ENCODE measurements at places on chromosomes 1 and 21.

DNA sequence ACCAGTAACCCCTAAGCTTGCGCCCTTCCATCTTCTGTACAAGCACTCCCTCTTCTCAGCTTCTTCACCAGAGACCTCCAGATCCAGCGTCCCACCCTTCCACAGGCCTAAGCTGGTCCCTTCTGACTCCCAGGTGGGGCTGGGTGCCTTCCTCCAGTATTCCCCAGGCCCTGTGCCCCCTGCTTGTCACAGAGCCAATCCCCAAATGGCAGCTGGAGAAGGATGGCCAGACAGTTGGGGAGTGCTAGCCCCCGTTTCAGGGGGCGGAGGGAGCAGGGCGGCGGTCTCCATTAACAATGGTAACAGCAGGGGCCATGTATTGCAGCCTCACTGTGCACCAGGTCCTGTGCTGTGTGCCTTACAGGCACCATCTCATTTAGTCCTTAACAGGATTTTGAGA is 85.7 kb downstream of the KCNN3 start:
- DNase-seq = no peak

DNA sequence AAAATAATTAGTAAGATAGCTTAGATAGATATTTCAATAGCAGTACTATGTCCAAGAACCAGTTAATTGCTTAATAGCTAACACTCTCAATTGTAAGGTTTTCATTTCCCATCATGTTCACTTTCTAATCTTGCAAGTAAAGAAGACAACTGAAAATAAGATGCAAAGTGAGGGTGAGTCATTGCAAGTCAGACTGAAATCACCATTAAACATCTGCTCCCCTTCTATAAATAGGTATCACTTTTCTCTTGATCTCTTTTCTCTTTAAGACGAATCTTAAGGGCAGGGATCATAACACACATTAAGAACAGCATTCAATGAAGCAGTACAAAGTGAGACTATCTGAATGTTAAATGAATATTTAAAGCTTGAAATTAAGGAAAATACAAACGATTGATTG is 40.4 kb downstream of the UBR4 start:
- DNase-seq = peak; percentile 24

GRCh38 chr21:33127868-33128242 is 57.9 kb downstream of the OLIG1 start:
- DNase-seq = no peak

GRCh38 chr1:172845865-172846264 is 187.0 kb downstream of the FASLG start:
- DNase-seq = no peak

GRCh38 chr1:26315874-26316850 is 1.6 kb upstream of the CD52 start:
- no peak for DNase-seq

GRCh38 chr1:109768335-109768650 is 4.6 kb upstream of the EPS8L3 start:
- no peak for DNase-seq

DNA sequence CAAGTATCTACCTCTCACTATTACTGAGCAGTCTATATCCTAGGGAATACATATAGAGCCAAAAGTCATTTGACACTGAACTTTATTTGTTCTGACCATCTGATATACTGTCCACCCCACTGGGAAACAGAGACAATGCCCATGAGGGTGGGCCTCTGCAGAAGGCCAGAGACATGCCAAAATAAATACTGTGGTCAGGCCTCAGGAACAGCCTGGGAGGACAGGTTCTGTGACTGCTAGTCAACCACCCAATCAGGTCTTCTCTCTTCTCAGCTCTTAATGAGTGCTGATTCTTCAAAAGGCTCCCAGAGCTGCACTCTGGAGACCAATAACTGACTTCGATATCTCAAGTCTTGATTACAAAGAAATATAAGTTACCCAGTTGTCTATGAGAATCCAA is 5.5 kb upstream of the ANKRD35 start:
- no peak for DNase-seq

DNA sequence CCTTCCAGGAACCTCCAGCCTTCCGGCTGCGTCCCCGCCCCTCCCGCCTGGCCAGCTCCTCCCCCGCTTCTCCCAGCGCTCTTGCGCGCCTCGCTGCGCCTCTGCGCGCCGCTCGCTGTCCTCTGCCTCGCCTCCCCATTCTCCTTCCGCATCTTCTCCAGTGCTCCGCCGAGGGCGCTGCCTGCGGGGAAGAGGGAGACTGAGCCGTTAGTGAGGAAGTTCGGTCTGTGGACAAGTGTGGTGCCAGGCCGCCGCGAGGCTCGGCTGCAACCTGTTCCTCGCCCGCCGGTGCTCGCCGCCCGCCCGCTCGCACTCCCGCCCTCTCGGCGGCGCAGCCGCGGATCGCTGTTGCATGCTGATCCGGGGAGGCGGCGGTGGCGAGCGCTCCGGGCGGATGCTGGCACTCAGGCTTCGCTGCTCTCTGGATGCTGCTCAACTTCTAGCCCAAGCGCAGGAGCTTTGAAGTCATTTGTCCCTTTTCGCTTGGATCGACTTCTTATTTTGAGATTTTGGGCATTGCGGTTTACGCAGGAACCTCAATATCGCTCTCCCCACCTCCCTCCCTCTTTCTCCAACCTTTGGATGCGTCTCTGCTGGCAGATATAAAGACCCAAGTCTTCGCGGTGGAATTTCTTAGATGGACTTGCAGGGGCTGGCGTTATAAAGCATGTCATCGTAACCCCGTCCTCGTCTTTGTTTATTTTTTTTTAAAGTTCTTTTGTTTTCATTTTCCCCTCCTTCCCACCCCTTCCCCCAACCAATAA is 614 bp upstream of the CACNA1E start:
- no peak for DNase-seq

GRCh38 chr1:41377397-41377796 is 16.2 kb downstream of the FOXO6 start:
- no peak for DNase-seq

DNA sequence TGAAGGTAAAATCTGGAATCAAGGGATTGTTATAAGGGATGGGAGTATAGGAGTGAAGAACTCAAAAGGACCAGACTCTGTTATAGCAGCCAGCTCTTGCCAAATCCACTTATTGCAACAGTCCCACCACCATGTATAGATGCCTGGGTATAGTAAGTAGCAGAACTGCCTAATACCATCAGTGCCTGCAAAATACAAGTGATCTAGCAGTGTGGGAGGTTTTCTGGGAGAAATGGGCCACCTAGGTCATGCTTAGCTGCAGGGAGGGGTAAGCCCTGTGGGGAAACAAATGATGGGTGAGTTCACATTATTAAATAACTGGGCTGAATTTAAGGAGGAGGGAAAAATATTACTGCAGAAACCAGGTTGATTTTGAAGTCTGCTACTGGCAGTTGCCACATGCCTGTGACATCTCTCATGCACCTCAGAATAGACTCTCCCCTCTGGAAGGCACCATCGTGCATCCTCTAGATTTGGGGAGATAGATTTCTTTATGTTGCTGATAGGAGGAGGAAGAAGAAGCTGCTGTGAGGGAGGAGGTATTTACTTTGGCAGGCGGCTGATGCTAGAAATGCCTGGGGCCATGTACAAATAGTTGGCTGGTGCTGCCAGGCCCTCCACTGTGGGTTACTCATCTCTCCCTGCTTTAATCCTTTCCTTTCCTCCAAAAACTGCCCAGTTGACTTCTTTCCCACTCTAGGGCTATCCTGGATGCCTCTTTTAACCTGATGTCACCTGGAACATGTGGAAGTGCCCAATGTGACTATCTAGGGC is 27.5 kb downstream of the HLX start:
- no peak for DNase-seq

DNA sequence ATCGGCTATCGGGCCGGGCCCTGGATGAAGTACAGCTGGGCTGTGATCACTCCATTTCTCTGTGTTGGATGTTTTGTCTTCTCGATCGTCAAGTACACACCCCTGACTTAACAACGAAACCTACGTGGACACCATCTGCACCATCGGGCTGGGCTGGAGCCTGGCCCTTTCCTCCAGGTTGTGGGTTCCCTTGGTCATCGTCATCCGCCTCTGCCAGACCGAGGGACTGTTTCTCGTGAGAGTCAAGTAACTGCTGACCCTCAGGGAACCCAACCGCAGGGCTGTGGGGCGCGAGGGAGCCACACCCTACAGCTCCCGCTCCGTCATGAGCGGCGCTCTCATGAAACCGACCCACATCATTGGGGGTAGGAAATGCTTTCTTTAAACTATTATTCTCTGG is 842.4 kb upstream of the TMPRSS15 start:
- no peak for DNase-seq

DNA sequence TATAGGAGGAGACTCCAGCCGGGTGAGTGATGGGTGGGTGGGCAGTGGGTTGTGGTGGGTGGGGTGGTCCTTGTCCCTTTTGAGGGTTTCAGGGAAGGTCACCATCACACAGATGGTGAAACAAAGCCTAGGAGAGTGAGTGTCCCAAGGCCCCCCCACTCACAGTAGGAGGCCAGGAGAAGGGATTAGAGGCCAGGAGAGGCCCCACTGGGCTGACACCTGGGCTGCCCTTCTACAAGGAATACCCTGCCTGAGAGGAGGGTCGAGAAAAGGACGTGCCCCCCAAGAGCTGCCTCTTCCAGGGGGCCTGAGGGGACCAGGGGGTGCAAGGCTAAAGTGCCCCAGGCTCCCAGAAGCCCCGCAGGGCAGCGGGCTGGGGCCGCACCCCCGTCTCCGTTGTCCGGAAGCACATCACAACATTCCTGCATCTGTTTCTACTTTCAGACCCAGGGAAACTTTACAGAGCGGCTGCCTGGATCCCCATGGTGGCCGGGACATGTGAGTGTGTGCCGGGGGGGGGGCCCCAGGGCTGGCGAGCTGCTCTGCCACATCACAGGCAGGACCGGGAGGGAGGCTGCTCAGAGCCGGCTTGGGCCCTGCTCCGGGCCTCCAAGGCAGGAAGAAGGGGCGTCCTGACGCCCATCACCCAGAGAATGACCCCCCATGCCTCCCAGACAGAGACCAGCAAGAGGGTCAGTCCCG is 68.2 kb downstream of the ARHGEF16 start:
- no peak for DNase-seq

DNA sequence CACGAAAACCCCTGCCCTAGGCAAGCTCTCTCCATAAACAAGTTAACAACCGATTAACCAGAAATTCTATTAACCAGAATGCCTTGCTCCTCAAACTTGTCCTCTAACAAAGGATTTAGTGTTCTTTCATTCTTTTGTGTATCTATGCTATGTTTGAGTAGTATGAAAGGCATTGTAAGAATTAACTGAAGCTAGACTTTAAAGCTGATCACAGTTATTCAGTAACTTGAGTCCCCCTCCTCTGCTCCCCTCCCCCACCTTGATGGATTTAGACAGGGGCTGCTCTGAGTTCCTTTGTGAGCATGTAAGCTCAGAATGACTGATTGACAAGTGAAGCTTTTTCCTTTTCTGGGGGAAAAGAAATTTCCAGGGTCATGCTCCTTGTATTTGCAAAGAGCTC is 257.6 kb downstream of the TTLL7 start:
- DNase-seq = no peak

DNA sequence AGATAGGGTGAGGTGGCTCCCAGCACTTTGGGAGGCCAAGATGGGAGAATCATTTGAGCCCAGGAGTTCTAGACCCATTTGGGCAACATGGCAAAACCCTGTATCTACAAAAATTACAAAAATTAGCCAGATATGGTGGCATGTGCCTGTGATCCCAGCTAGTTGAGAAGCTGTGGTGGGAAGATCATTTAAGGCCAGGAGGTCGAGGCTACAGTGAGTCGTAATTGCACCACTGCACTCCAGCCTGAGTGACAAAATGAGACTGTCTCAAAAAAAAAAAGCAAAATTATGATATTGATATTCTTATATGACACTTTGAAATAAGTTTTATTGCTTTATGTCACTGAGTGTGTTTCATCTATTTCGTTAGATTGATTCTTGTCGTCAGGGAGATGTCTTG is 7.4 kb downstream of the ACADM start:
- no peak for DNase-seq

- DNase-seq = no peak
Observed at GRCh38 chr1:1035291-1035943, 15.5 kb downstream of the AGRN start.

GRCh38 chr1:23864801-23865542 is 3.1 kb downstream of the FUCA1 start:
- DNase-seq = no peak

- DNase-seq = peak; percentile 100
Observed at GRCh38 chr1:25232866-25233784, 823 bp upstream of the SYF2 start.

DNA sequence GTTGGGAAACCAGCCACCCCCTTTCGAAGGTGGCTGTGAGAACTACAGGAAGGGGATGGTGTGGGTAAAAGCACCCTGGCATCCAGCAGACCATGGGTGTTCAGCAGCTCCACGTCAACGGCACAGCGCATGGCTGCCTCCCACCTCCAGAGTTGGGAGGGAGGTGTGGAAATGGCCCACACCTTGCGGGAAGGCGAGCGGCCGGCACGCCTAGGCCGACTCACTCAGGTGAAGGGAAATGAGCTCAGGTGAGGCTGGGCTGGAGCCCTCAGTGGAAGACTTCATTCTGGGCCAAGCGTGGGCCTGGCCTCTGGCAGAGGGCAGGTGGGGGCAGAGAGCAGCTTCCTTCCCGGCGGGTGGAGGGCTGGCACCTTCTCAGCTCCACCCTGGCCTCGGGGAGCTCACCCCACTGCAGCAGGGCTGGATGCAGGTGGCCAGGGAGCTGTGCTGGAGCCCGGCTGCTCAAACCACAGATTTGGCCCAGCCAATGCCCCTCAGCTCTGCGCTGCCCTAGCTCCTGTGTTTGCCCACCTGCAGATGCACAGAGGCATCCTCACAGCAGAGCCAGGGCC is 24.8 kb upstream of the ALDH4A1 start:
- DNase-seq = no peak

DNA sequence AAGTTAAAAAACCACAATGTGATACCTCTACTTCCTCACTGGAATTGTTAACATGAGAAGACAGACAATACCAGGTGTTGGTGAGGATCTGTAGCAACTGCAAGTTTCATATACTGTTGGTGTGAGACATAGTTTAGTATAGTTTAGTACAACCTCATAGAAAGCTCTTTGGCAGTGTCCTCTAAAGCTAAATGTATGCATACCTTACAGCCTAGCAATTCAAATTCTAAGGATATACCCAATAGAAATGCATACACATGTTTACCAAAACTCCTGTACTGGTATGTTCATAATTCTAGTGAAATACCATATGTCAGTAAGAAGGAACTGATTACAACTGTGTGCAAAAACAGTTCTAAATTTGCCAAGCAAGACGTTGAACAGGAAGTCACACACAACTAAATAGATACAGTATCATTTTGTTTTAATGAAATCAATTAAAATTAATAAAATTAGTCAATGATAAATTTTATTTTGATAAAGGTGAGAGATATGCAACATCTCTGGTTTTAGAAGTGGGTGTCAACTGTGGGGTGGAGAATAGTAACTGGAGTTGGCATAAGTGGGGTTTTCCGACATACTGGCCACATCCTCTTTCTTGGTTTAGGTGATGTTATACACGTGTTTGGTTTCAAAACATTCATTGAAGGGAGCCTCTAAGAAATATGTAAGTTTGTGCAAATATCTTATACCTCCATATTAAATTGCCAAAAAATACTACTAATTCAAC is 450.7 kb downstream of the PTPRC start:
- peak; percentile 47 for DNase-seq

- DNase-seq = peak; percentile 30
Observed at GRCh38 chr1:31239653-31240241, at the start of gene NKAIN1. NKAIN1 (minus strand) TSS chr1:31239887; CDS start chr1:31239547, 340 bp downstream.

Data from hematopoietic multipotent progenitor cell treated with erythropoietin and hydrocortisone succinate and interleukin-3 and kit ligand, for 6 days (in vitro differentiated cells).